ENCODE measurements at places on chromosomes 5 and 9.

GRCh38 chr5:61916621-61917620 is 389.1 kb upstream of the KIF2A start:
- no peak for DNase-seq

DNA sequence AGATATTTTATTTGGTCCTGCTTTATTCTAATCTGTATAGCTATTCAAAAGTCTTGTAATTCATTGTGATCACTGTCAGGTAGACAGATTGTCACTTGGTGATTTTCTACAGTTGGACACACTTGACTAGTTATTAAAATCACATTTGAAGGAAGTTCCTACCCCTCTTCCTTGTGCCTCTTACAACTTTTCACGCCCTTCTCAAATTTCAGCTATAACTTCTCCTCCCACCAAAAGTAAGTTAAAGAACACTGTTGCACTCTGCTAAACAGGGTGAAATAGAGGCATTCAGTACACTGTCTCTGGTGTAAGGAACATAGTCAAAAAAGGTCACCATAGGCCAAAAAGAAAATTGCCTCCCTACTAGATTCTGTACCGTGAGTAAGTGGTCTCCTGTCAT is 142.1 kb upstream of the POU5F2 start:
- DNase-seq: no peak

DNA sequence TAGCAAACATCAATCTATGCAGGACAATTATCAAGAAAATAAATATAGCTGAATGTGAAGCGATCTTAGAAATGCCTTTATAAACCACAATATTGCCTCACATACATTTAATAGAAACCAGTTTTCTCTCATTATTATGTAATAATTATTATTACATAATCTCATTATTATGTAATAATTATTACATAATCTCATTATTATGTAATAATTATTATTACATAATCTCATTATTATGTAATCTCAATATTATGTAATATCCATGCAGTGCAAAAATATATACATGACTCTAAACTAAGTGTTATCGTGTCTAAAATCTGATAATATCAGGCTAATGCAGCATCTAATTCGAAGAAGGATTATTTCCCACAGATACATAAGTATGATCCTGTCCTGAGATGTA is 563.9 kb upstream of the SEMA6A start:
- no peak for DNase-seq

DNA sequence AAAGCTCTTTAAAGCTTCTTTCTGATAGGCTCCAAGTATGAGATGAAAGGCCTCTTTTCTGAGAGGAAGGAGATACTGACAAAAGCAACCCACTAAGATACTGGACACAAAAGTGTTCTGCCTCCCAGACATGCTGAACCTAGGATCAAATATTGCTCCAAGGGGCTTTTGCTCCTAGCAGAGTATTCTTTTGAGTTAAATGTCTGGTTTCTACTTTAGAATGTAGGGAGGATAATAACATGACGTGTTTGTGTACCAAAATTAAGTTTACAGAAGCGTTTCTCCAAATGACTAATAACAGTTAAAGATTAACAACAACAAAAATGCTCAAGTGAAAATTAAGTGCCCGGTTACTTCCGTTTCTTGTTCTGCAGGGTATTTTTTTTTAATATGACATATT is 2293.3 kb upstream of the C9orf72 start:
- no peak for DNase-seq

DNA sequence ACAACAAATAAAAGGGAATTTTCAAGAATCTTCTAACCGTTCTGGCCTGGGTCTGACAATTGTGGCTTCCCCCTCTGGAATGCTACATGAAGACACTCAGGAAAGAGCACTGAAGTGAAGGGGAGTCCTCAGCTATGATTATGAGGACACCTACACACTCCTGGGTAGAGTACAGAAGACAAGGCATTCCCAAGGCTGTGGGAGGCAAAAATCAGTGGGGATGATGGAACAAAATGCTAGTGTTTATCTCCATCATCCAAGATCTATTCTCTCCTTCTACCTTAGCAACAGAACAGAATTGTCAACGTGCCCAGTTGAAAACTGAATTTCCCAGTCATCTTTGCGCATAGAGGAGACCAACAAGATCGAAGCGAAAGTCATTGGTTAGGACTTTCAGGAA is 130.1 kb upstream of the LARP1 start:
- no peak for DNase-seq

- DNase-seq: no peak
Observed at GRCh38 chr9:34980181-34980761, 9.3 kb upstream of the DNAJB5 start.

GRCh38 chr5:137441476-137441875 is 57.6 kb downstream of the SPOCK1 start:
- no peak for DNase-seq

DNA sequence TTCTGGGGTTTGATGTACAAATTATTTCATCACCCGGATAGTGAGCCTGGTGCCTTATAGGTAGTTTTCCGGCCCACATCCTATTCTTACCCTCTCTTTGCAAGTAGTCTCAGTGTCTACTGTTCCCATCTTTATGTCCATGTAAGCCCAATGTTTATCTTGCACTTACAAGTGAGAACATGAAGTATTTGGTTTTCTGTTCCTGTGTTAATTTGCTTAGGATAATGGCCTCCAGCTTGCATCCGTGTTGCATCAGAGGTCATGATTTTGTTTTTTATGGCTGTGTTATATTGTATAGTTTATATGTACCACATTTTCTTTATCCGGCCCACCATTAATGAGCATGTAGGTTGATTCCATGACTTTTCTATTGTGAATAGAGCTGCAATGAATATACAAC is 136.5 kb downstream of the PRR16 start:
- no peak for DNase-seq

DNA sequence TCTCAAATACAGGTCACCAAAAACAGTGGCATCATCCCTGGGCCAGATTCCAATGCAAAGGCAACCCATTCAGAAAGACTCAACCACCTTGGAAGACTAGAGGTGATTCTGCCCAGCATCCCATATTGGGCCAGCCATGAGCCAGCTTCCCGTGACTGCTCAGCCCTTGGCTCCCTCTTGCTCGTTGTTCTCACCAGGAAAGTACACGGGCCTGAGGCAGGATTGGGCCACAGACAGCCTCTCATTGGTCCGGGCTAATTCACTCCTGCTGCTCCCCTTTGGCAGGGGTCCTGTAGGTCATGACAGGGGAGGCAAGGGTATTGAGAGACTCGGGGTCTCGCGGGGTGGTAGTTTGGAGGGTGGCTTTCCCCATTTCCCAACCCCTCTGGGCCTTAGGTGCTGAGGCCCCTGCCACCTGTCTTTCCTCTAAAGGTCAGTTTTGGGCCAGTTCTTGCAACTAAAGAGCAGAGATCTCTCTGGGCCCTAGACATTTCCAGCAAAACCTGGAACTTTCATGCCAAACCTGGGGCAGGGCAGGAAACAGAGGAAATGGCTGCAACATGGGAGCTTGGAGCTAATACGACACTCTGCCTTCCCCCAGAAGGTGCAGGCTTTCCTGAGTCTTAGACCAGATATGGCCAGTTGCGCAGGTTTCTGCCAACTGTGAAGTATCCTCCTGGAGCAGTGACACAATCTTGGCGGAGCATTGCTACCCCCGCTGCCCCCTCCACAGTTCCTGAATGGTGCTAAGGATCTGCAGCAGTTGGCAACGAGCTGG is 22.0 kb upstream of the FGFR4 start:
- no peak for DNase-seq

- DNase-seq: no peak
Observed at GRCh38 chr9:93257808-93258331, 73.9 kb downstream of the WNK2 start.

- no peak for DNase-seq
Observed at GRCh38 chr5:5270958-5271785, 131.0 kb downstream of the ADAMTS16 start.

DNA sequence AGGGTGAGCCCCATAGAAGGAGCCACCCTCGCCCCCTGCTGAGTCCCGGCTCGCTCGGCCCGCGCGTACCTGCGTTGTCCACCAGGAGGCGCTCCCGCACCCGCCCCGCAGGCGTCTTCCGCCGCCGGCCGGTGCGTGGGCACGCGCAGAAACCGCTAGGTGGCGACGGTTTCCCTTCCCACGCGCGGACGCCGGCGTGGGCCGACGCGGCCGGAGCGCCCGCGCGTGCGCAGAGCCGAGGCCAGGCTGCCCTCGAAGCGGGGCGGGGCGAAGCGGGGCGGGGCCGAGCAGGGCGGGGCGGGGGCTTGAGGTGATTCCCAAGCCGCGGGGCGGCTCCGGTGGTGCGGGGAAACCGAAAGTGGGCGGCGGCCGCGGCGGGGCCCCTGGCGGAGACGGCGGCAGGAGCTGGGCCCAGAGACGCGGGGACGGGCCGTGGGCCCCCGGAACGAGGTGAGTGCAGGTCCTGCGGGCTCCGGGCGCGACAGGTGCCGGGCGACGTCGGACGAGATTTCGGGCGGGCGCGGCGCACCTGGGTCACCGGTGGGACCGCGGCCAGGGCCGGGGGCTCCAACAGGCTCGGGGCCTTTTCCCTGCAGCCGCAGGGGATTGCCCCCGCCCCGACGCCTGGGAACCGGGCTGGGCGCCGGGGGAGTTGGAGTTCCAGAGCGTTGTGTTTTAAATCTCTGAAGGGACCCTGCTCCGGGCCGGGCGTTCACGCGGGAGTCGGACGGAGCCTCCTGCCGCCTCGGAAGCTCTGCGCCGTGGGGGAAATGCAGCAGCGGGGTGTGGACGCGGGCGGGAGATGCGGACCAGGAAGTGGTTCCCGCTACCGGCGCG is at the start of gene TDRD7:
Gene TDRD7 (plus strand): TSS at position 308 of the 837 bp plus-strand sequence. CDS start 16,370 bp downstream, outside the sequence.
- DNase-seq: peak; percentile 92

GRCh38 chr5:139301808-139302499 is 8.4 kb downstream of the MATR3 start:
- DNase-seq: no peak

Measured in T-helper 1 cell (primary cell).